Breast epithelium (tissue), 4 donors: ENCODE measurements at places on chromosomes 6 and 20. TPM values are rescaled to one million over a fixed set of nuclear protein-coding genes. Genes with fewer than 3 reads are reported as not detected.

Gene NEURL2
- total RNA-seq = 7.5 TPM

Gene MAP1LC3A
- 39.2 TPM for total RNA-seq

Gene DEFB126
- not detected for total RNA-seq

GRCh38 chr6:89734526-89734925, 85.1 kb downstream of the MDN1 start:
- DNase-seq = no peak

DNA sequence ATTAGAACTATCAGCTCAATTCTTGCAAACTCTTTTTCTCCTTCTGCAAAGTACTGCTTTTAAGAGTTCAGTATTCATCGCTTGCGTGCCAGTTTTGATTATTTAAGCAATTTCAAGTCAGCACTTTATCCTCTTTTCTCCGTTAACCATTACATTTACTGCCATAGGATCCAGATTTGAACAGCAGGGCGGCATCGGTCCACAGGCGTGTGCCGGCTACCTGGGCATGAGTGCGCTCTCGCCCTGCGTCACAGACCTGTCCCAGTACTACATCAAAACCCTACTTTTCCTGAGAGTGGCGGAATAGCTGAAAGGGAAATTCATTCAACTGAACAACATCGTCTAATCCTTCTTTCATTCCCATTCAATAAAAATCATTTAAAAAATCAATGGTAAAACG, 53.4 kb downstream of the MYLK4 start:
- no peak for DNase-seq

DNA sequence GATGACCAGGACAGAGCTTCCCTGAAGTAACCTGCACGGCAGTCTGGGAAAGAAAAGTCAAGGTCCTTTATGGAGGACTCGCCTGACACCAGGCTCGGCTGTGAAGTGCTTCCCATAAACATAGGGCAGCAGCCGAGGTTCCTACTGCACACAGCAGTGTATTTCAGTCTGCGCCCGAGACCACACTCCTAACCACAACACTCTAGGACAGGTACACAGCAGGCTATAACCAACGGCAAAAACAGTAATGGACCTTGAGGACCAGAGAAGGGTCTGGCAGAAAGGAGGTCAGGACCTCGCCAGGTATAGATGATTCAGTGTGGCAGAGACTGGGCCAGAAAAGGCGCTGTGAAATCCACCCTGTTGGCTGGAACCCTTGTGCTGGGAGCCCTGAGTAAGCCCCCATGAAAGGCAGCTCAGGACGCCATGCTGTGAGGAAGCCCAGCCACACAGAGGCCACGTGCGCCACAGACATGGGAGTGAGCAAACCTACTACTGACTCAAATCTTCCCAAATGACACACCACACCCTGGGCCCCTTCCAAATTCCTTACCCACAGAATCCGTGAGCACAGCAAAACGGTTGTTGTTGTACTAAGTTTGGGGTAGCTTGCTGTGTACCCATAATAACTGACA, 129.6 kb upstream of the CST7 start:
- no peak for DNase-seq

DNA sequence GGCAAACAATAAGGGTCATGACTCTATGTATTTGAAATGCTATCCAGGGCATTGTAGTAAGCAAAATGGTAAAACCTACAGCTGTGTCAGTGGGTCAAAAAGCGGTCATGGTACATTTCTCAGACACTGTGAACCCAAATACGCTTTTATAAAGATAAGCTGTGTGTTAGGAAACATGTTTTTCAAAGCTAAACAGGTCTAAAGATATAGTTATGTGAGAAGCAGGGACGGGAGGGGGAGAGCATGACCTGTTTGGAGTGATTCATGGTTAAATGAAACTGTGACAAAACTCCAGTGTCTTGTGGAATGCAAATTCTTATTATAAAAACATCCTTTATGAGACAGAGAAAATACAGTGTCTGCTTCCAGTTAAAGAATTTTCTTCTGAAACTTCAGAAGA, 205.4 kb upstream of the BMP2 start:
- no peak for DNase-seq

DNA sequence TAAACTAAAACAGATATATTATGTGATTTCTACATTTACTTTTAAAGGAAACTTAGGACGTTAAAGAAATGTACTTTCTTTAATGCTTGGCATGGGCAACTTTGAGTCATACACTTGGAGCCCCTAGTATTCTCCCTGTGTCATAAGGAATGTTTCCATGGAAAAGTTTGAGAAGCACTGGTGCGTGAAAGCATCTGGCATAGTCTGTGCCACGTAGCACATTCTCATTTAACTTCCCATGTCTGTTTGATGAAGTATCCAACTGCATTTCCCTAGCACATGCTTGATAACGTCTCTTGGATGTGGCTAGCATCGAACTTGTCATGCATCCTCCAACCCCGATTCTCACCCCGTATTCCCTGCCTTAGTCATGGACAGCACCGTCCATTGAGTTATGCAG, 172.0 kb downstream of the TBC1D7 start:
- no peak for DNase-seq

DNA sequence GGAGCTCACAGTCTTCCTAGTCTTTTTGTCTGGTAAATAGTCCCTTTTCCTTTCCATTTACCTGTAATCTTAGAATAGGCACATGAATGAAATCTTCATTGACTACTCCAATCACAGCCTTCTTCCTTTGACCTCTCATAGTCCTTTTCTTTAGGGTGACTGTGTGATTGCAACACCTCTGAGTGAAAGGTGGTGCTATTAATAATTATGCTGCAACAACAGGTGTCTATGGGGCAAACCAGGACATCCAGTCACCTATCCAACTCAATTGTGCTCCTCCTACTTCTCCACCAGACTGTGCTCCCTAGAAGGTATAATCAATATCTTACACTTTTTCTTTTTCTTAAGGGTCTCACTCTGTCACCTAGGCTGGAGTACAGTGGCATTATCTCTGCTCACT, 29.4 kb downstream of the RIPOR2 start:
- no peak for DNase-seq

DNA sequence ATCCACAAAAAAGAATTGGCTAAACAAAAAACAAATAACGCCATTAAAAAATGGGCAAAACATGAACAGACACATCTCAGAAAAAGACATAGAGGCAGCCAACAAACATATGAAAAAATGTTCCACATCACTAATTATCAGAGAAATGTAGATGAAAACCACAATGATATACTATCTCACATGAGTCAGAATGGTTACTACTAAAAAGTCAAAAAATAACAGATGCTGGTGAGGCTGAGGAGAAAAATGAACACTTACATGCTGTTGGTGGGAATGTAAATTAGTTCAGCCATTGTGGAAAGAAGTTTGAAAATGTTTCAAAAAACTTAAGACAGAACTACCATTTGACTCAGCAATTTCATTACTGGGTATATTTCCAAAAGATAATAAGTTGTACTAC, 430.1 kb upstream of the JAG1 start:
- DNase-seq = no peak

Gene LINC00237
- total RNA-seq = not detected
